ENCODE measurements at places on chromosomes 2 and 18. TPM values are rescaled to one million over a fixed set of nuclear protein-coding genes. Genes with fewer than 3 reads are reported as not detected.

Gene ERFE
- not detected for total RNA-seq

- DNase-seq, result no peak
Measured at GRCh38 chr2:125564471-125564870, 1091.5 kb upstream of the GYPC start.

Gene ZNF521
- total RNA-seq, result 1.6 TPM

GRCh38 chr18:9413576-9413975 is 61.7 kb upstream of the RALBP1 start:
- no peak for DNase-seq

- DNase-seq, result no peak
Measured at GRCh38 chr18:12597760-12598159, 60.1 kb downstream of the SPIRE1 start.

DNA sequence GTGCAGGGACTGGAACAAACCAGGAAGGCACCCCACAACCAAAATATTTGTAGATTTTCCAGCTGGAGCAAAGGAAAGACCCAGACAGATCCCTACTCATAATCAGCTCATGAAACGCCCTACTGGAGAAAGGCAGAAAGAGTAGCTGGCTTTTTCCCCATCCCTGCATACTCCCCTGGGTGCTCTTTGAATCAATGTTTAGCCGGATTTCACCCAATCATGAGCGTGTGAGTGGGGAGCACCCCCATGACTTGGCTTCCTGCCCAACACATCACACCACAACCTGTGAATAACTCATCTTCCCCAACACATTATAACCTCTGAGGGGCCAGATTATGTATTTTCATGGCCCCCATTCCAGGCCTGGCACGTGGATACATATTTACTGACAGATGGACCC is 35.1 kb upstream of the SLC14A1 start:
- no peak for DNase-seq

- DNase-seq, result peak; percentile 54
Measured at GRCh38 chr18:8367217-8367988, 241.8 kb upstream of the RAB12 start.

DNA sequence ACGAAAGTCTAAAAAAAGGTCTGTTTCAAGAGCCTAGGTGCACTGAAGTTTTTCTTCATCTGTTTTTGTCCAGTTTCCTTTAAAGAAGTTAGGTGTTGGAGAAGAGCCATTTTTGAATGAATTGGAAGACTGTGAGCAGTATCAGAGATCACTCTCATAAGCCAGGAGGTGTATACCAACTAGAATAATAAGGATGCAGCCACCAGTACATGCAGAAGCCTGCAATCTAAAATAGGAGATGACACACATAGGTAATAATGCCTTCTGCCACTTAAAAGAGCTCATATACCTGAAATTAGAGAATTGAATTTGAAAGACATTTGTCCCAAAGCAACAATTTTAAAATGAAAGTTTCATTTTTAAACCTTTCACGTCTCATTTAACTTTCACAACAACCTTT is 81.7 kb downstream of the RBMS1 start:
- DNase-seq, result no peak

Gene SLC39A10
- 5.6 TPM for total RNA-seq

DNA sequence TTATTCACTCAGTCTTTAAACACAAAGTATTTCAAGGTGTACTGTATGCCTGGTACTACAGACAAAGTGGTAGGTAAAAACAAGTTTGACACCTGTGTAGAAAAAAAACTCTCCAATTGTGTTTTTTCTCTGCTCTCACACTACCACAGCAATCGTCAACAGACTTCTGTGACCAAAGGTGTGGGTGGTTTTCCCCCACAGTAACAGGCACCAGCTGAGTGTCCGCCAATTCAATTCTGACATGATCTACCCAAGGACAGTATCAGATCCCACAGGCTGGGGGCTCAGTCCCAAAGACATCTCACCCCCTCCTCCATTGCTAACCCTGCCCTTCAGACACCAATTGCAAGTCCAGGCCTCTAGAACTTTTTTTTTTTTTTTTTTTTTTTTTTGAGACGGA is 71.2 kb downstream of the CD226 start:
- DNase-seq, result no peak

Gene ANKRD39
- 9.5 TPM for total RNA-seq

DNA sequence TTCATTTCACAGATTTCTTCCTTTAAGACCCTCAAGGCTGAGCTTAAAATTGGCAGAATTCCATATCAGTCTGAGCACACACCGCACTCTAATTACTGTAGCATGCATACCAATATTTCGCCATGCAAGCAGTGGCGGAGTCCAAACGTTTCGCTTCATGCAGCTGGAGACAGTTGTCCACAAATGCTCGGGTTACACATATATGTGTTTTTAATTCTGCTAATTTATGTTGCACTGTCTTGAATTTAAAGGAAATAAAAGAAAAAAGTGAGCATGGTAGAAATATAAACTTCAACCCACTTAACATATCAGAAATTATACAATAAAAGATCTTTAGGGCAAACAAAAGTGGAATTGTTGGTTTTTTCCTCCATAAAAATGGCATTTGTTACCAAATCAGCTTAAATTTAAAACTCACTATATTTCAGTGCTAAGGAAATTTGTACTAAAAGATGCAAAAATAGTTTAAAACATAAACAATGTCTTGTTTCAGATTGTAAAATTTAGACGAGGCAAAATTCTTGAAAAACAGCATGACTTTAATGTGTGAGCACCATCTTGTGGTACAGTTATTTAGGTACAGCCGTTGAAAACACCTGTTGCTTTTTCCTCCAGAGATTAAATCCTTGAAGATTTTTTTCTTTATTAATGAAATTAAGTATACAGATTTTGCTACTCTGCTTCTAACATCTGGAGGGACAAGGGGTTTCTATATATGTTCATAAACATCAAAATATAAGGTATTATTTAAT is 24.1 kb upstream of the KANSL1L start:
- peak; percentile 48 for DNase-seq

- peak; percentile 60 for DNase-seq
Measured at GRCh38 chr18:24176727-24177416, 38.0 kb downstream of the CABYR start.

- no peak for DNase-seq
Measured at GRCh38 chr2:134692499-134692898, 26.3 kb downstream of the TMEM163 start.

DNA sequence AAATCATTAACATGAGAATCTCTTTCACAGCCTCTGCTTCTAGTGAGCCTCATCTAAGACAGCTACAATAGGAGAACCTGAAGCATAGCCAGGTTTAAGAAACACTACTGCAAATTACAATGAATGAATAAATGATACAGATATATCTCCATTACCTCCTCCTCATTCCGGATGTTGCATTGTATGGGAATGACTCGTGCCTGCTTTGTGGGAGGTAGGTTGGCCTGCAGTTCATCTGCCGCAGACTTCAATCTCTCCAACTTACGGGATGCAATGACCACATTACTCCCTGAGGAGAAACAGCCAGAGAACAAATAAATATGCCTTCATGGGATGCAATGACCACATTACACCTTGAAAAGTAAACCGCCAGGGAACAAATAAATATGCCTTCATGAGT is 15.4 kb downstream of the PECR start:
- DNase-seq, result no peak

Gene POTEE
- not detected for total RNA-seq

GRCh38 chr18:50928551-50928950 is 39.3 kb upstream of the ELAC1 start:
- DNase-seq, result no peak

GRCh38 chr2:238425979-238426567 is 654 bp upstream of the ASB1 start:
- no peak for DNase-seq

GRCh38 chr2:80370375-80371009 is 65.9 kb upstream of the LRRTM1 start:
- DNase-seq, result no peak

Gene POU3F3
- not detected for total RNA-seq

All from left lobe of liver (tissue), 2 donors.